ENCODE measurements at places on chromosomes 4 and X. TPM values are rescaled to one million over a fixed set of nuclear protein-coding genes. Genes with fewer than 3 reads are reported as not detected.
A peak's percentile ranks its signal among the peaks of the same experiment; 100 is the strongest.

- H3K36me3 ChIP-seq: no peaks in the 10 kb centered on the region
- H3K27ac ChIP-seq: no peak overlapping the region
Measured at GRCh38 chrX:54482839-54483593, 13.0 kb downstream of the FGD1 start.

DNA sequence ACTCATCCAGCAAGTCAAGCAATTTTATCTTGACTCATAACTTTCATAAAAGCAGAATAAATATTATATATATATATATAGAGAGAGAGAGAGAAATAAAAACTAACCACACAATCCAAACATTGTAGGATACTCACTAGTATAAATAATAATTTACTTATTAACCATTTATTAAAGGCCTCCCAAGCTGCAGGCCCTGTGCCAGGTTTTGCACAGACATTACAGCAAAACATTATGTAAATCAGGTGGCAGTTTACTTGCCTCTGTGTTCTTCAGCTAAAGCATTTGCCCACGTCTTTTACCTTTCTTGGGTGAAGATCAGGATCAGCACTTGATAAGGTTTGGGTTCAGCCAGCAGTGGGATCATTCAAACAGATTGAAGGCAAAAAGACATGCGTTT, 75.6 kb downstream of the CLDN22 start:
- H3K27me3 ChIP-seq: no peaks in the 10 kb centered on the region
- H3K4me1 ChIP-seq: peaks cover 31% of the 10 kb centered on the region
- no peak overlapping the region for H3K27ac ChIP-seq
- no peak overlapping the region for H3K4me3 ChIP-seq

DNA sequence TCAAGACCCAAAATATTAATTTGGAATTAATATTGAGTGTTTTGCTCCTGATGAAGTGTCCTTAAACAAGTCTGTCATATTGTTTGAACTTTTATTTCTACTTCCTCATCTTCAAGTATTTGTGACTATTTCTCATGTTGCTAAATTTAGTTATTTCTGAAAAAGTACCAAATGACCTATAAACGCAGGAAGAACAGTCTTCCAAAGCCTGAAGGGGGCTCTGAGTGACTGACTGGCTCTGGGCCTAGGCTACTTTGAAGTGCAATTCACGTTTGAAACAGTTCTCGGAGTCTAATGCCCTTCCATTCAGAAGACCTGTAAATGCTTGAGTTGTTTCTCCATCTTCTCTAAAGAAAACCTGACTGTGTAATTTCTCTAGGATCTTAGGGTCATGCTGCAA, 26.5 kb downstream of the GALNT7 start:
- H3K36me3 ChIP-seq: no peaks in the 10 kb centered on the region
- no peaks in the 10 kb centered on the region for H3K27me3 ChIP-seq
- no peak overlapping the region for H3K27ac ChIP-seq
- no peak for DNase-seq
- H3K4me3 ChIP-seq: no peak overlapping the region
- peaks cover 27% of the 10 kb centered on the region for H3K4me1 ChIP-seq

DNA sequence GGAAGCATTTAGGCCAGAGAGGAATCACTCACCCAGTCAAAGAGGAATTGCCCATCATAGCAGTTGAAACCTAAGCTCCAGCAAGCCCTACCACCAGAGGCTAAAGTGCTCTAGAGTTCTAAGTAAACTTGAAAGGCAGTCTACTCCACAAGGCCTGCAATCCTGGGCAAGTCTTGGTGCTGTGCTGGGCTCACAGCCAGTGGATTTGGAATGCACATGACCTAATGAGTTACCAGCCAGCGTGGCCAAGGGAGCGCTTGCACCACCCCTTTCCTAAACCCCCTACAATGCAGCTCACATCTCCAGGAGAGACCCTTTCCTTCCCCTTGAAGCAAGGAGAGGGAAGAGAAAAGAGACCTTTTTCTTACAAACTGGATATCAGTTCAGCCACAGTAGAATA, 445.7 kb downstream of the GASK1B start:
- no peak overlapping the region for H3K4me3 ChIP-seq
- no peaks in the 10 kb centered on the region for H3K27me3 ChIP-seq
- no peaks in the 10 kb centered on the region for H3K4me1 ChIP-seq

GRCh38 chrX:97065066-97065465, 181.4 kb downstream of the RPA4 start:
- DNase-seq: no peak
- H3K4me1 ChIP-seq: no peaks in the 10 kb centered on the region
- H3K36me3 ChIP-seq: no peaks in the 10 kb centered on the region
- no peak overlapping the region for H3K4me3 ChIP-seq
- no peaks in the 10 kb centered on the region for H3K27me3 ChIP-seq

DNA sequence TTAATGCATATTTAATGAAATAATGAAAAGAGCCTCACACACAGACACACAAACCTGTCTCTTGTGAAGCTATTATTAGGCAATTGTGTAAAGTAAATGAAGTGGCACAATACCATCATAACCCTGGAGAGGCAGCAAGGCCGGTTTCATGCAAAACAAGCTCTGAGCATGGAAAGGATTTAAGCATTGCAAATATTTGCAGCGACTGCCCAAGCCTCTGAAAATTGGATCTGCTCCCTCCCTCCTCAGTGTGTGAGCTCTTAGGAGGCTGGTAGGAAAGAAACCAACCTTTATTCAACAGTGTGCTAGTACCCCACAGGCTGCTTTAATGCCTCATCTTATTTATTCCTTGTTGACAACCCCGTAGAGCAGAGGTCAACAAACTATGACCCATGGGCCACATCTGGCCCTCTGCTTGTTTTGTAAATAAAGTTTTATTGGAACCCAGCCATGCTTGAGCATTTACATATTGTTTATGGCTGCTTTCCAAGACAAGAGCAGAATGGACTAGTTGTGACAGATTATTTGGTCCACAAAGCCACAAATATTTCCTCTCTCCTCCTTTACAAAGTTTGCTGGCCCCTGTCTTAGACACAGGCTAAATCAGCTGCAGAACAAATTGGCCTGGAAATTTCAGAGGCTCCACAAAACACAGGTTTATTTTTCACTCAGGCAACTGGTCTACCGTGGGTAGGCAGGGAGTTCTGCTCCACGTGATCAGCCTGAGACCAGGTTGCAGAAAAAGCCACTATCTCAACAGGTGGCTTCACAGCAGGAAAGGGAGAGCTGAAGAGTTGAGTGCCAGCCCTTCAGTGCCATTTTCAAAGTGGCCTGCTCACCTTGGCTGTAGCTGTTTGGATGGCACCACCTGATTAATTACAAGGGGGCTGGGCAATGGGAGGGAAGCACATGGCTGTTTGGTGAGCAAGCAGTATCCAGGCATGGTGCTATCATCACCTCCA, 16.8 kb downstream of the RS1 start:
- no peaks in the 10 kb centered on the region for H3K27me3 ChIP-seq
- H3K4me1 ChIP-seq: no peaks in the 10 kb centered on the region
- H3K4me3 ChIP-seq: no peak overlapping the region
- DNase-seq: no peak

- H3K27ac ChIP-seq: no peak overlapping the region
- no peaks in the 10 kb centered on the region for H3K27me3 ChIP-seq
- no peaks in the 10 kb centered on the region for H3K36me3 ChIP-seq
- no peaks in the 10 kb centered on the region for H3K4me1 ChIP-seq
- no peak for DNase-seq
Measured at GRCh38 chr4:24840826-24841543, 45.6 kb downstream of the SOD3 start.

DNA sequence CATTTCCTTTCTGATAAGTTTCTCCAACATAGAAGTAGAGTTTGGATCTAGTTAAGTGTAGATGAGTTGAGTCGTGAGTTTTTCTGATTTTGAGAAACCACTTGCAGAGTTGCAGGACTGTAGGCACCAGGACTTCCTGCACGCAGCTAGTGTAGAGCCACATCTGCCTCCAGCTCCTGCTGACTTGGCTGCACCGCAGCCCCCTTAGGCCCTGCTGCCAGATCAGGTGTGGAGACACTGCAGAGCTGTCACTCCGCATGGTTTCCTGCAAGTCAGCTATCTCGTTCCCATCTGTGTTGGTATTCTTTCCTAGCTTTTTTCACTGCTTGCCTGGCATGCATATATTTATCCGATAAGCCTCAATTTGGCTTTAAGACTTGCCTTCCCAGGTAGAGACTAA, 48.9 kb downstream of the PCDH7 start:
- no peaks in the 10 kb centered on the region for H3K4me1 ChIP-seq
- no peaks in the 10 kb centered on the region for H3K36me3 ChIP-seq
- H3K4me3 ChIP-seq: no peak overlapping the region
- DNase-seq: no peak
- H3K27ac ChIP-seq: no peak overlapping the region

DNA sequence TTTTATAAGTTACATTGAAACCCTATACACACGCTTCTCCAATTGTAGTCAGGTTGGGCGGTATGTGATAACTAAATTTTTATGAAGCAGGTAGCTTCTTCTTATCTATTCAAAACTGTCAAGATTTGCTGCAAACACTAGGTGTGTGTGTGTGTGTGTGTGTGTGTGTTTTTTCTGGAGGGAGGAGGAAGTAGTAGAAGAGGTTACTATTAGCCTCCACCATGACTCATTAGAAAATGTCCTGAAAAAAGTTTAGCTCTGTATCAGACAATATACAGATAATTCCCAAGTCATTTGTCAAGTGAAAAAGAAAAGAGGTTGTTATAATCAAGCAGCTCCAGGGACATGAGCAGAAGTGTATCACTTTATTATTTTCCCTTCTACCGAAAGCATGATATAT, 33.9 kb downstream of the PCDH7 start:
- no peaks in the 10 kb centered on the region for H3K27me3 ChIP-seq
- H3K4me1 ChIP-seq: no peaks in the 10 kb centered on the region
- no peak overlapping the region for H3K4me3 ChIP-seq
- no peak for DNase-seq
- H3K36me3 ChIP-seq: no peaks in the 10 kb centered on the region

DNA sequence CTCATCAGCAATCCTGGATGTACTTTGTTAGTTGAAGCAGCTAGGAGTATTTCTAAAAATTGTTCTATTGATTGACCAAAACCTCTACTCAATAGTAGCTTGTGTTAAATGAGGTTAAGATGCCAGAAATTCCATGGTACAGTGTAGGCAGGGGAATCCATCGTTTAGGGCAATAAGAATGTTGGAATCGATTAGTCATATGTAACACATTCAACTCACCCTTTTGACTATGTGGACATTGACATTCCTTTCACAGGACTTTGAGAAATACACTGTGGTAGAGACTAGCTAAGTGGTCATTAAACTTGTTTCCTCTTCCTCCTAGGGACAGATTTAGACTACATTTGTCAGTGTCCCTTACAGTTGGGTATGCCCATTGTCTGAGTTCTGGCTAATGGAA, 40.2 kb downstream of the KDM5C start:
- H3K36me3 ChIP-seq: no peaks in the 10 kb centered on the region
- no peak overlapping the region for H3K4me3 ChIP-seq

GRCh38 chr4:184028561-184029374, 123.7 kb downstream of the STOX2 start:
- no peak for DNase-seq
- H3K4me3 ChIP-seq: no peak overlapping the region
- H3K27me3 ChIP-seq: no peaks in the 10 kb centered on the region
- H3K27ac ChIP-seq: no peak overlapping the region
- no peaks in the 10 kb centered on the region for H3K4me1 ChIP-seq

- H3K36me3 ChIP-seq: no peaks in the 10 kb centered on the region
- H3K4me1 ChIP-seq: no peaks in the 10 kb centered on the region
- no peak overlapping the region for H3K4me3 ChIP-seq
- no peak overlapping the region for H3K27ac ChIP-seq
- no peak for DNase-seq
- no peaks in the 10 kb centered on the region for H3K27me3 ChIP-seq
Measured at GRCh38 chr4:163595580-163595979, 101.1 kb downstream of the TMA16 start.

GRCh38 chrX:150899191-150899757, 806 bp upstream of the CD99L2 start:
- peak; percentile 44 for DNase-seq
- no peaks in the 10 kb centered on the region for H3K27me3 ChIP-seq
- no peaks in the 10 kb centered on the region for H3K4me1 ChIP-seq

- no peak overlapping the region for H3K27ac ChIP-seq
- DNase-seq: no peak
- H3K4me1 ChIP-seq: no peaks in the 10 kb centered on the region
- no peak overlapping the region for H3K4me3 ChIP-seq
- no peaks in the 10 kb centered on the region for H3K36me3 ChIP-seq
- H3K27me3 ChIP-seq: peaks cover 5% of the 10 kb centered on the region
Measured at GRCh38 chr4:115110191-115111181, 2.9 kb downstream of the NDST4 start.

DNA sequence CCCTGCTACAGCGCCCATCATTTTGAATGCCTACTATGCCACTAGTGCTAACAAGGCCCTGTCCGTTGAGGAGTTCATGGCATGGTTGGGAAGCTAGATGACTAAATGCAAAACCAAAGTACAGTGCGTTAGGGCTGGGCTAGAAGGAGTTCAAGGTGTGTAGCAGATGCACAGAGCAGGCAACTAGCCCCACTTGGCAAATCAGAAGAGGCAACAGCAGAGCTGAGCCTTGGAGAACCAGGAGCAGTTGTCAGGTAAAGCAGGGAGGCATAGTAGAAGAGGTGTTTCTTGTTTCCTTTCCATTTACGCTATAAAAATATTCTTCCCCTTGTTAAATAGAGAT, 146.6 kb upstream of the CPEB2 start:
- H3K36me3 ChIP-seq: no peaks in the 10 kb centered on the region
- no peaks in the 10 kb centered on the region for H3K4me1 ChIP-seq
- DNase-seq: no peak
- no peak overlapping the region for H3K27ac ChIP-seq
- H3K4me3 ChIP-seq: no peak overlapping the region
- H3K27me3 ChIP-seq: no peaks in the 10 kb centered on the region

- no peaks in the 10 kb centered on the region for H3K4me1 ChIP-seq
- DNase-seq: no peak
- H3K27ac ChIP-seq: no peak overlapping the region
- 0 out of 2 replicates have a peak, but pooled peaks cover 3% of the 10 kb centered on the region for H3K27me3 ChIP-seq
- no peaks in the 10 kb centered on the region for H3K36me3 ChIP-seq
Measured at GRCh38 chr4:71212216-71212615, 126.6 kb upstream of the SLC4A4 start.

DNA sequence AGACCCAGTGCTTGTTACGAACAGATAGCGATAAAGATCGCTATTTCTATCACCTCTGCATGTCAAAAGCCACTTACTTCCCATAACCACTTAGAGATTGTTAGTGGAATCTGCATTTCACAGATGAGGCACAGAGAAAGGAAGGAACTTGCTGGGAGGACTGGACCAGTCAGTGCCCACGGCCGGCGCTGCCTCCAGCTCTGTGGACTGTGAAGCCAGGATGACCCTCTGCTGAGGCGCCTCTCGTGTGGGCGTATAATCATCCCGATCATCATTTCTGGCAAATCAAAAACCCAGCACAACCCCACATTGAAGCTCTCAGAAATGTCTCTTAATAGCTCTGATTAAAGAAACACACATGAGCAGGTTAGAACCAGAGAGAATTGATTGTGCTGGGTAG, 61.5 kb upstream of the ADRA2C start:
- H3K27me3 ChIP-seq: peaks cover 31% of the 10 kb centered on the region
- no peak overlapping the region for H3K27ac ChIP-seq
- H3K36me3 ChIP-seq: no peaks in the 10 kb centered on the region

Gene HNRNPDL
- total RNA-seq: 318 TPM

Gene PRRG1
- total RNA-seq: 23.4 TPM

Gene MUC7
- not detected for total RNA-seq

Gene POU3F4
- total RNA-seq: not detected

Gene CXCL3
- 0.34 TPM for total RNA-seq

Gene ODAM
- total RNA-seq: not detected

Gene N4BP2
- total RNA-seq: 7.0 TPM
